Type B pancreatic cell (in vitro differentiated cells): ENCODE measurements at places on chromosomes 2 and 18.

- DNase-seq = no peak
These were observed 161.1 kb downstream of the ESCO1 start for GRCh38 chr18:21439431-21439846.

DNA sequence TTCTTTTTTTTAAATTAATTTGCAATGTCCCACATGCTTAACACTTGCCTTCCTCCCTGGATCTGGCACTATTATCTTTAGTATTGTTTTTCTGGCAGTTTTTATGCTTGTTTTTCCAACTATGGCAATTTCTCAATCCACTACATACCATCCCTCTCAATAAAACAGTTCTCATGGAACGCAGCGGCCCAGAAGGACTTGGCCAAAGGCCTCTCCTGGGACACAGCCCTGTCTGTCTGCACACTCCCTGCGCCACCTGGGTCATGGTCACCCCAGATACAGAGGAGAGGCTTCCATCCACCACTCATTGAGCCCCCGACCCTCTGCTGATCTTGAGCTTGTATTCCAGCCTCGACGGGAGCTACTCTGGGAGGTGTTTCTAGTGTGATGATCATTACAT is 91.2 kb downstream of the TWIST2 start:
- peak; percentile 31 for DNase-seq

DNA sequence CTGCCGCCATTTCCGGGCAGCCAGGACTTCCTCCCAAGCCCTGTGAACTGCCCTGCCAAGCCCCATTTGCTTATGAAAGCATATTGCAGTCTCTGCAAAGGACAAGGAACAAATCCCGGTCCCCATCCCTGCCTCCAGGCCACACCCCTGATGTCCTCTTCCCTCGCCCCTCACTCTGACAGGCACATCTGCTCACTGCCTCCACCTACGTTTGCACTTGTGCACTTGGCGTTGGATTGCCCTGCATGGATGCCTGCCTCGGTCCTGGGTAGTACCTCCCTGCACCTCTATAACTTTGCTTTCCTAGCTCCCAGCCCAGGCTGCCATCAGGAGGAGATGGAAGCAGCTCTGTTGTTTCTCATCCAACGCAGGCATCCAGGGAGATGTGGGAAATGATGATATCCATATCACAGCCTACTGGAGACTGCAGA is 19.6 kb upstream of the RPL31 start:
- no peak for DNase-seq

DNA sequence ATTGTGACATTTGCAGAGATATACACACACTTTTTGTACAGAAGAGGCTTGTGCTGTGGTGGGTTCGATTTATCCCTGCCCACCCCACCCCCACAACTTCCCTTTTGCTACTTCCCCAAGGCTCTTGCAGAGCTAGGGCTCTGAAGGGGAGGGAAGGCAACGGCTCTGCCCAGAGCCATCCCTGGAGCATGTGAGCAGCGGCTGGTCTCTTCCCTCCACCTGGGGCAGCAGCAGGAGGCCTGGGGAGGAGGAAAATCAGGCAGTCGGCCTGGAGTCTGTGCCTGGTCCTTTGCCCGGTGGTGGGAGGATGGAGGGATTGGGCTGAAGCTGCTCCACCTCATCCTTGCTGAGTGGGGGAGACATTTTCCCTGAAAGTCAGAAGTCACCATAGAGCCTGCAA is 40.0 kb downstream of the STEAP3 start:
- no peak for DNase-seq

DNA sequence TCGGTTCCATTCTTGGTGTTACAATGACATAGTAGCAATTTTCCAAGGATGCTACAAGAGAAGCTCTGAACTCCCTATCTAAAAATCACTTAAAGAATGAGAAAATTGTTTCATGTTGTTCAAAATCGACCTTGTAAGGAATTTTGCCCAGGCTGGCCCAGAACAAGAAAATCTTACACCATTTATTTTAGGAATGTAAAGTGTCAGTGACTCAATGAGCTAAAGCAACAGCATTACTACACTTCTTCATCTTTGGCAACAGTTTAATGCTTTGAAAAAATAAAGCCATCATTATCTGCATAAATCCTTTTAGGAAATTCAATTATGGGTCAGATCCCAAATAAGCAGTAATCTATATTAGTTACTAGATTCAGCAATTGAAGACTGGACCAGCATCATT is 38.6 kb downstream of the SLC25A12 start:
- no peak for DNase-seq

DNA sequence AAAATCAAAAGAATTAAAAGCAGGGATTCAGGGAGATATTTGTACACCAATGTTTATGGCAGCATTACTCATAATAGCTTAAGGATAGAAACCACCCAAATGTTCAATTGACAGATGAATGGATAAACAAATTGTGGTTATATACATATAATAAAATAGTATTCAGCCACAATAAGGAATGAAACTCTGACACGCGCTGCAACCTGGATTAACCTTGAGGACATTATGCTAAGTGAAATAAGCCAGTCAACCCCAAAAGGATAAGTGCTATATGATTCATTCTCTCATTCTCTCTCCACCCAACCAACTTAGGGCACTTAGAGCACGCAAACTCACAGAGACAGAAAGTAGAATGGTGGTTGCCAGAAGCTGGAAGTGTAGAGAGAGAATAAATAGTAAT is 216.8 kb upstream of the SLC14A2 start:
- DNase-seq = no peak

- no peak for DNase-seq
These were observed 28.9 kb downstream of the RPL31 start for GRCh38 chr2:101030866-101031554.

GRCh38 chr2:239790721-239791120 is 234.4 kb downstream of the NDUFA10 start:
- DNase-seq = peak; percentile 55

DNA sequence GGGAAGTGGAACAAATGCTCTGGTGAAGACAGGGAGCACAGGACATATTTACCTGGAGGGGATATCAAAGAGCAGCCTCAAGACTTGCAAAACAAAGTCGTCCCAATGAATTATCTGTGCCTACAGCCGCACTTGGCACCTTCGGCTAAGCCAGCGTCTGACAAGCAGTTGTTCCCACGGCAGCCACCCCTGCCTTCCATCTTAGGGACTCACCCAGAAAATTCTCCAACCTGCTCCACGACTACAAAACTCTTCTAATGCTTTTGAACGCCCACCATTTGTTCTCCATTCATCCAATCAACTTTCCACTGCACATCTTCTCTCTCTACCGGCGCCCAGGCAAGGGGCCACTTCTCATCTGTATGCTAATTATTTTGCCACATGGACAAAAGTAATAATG is 7.0 kb downstream of the MYT1L start:
- no peak for DNase-seq

- DNase-seq = no peak
These were observed 218.1 kb upstream of the CHAC2 start for GRCh38 chr2:53549497-53549896.

- DNase-seq = no peak
These were observed 22.0 kb downstream of the NPPC start for GRCh38 chr2:231904161-231904611.

DNA sequence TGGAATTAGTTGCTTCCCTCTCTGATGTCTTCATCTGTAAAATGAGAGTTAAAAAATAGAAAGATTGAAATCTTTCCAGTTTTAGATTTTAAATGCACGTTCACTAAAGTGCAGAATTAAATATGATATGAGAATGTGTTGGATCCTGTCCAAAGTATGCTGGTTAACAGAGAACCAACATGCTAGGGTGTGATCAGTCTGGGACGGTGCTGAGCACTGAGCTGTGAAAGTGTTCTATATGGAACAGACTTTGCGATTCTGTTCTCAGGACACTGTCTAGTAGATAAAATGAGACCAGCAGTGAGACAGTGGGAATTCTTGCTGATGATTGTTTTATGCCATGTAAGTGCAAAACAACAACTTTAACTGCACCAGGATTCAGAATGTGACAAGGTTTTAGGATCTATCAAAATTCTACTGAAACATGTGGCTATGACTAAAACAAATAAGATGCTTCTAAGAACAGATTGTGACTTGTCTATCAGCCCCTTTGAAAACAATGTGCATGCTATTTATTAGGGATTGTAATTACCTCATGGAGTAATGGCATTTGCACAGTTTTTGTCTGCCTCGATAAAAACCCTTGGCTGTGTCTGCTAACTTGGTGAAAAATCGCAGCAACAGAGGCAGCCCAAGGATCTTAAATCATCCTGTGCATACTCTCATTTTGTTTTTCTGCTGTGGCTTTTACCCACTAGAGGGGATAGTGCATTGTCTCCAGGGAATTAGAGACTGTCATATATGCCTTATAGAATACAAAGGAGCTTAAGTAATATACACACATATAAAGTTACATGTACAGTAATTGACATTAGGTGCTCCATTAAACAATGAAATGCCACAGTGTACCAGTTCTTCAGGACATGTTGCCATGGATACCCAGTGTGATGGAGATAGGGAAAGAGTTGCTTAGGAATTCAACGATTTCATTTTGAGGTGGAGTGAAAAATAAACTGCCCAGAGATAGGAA is 55.1 kb downstream of the MAP3K20 start:
- DNase-seq = no peak

GRCh38 chr2:129056309-129056958 is 737.8 kb upstream of the HS6ST1 start:
- DNase-seq = no peak

DNA sequence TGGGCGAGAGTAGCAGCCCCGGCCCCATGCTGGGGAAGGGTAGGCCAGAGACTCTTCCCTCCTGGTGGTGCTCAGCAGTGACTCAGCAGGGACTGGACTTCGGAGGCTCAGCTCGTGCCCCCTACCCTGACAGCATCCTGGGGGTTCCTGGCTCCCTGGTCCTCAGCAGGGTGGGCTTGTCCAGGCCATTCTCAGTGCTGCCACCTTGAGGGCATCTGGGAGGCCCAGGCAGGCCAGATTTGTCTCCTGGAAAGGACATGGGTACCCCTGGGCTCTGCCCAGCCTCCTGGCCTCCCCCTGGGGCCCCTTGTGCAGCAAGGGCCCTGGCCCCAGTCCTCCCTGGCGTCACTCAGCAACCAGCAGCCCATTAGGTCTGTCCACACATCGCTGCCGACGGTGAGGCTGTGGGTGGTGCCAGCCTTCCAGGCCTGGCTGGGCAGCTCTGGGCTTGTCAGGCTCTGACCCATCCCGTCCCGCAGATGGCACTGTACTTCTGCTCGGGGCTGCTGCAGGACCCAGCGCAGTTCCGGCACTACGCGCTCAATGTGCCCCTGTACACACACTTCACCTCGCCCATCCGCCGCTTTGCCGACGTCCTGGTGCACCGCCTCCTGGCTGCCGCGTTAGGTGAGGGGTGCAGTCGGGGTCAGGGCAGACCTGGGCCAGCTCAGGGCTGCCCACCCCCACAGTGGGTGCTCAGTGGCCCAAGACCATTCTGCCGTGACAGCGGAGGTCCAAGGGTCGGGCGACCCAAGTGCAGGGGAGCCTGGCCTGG is 45.0 kb upstream of the ALPP start:
- no peak for DNase-seq

DNA sequence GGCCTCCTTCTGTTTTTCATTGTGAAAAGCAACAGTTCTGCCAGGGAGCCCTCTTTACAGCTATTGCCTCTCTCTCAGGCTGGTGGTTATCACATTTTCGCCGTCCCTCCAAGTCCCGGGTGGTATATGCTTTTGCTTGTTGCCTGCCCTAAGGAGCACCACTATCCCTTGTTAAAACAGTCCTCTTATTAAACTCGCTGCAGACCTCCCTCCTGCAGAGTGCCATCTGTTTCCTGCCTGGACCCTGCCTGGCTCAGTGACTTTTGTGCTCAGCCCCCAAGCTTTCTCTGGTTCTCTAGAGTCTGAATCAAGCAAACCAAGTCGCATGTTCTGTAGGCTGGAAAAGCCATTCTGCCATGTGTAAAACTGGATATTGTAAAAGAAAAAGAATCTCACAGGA is 72.1 kb upstream of the FHL2 start:
- no peak for DNase-seq

- DNase-seq = no peak
These were observed 129.3 kb downstream of the ZNF521 start for GRCh38 chr18:25222648-25223047.

- DNase-seq = no peak
These were observed 17.9 kb upstream of the AGXT start for GRCh38 chr2:240850756-240851077.

DNA sequence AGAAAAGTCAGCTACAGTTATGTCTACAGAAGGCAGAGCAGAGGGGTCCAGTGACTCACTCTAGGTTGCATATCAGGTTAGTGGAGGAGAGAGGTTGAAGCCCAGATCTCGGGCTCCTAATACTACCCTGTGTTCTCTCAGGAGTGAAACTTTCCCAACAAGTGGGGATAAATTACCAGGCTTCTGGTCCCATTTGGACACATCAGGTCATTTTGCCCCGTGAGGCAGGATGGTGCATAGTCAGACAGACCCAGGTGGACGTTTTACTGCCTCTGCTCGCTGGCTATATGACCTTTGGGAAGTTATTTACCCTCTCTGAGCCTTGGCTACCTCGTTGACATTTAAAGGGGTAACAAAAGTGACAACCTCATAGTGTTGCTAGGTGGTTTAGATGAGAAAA is 128.0 kb upstream of the REV1 start:
- no peak for DNase-seq

- DNase-seq = no peak
These were observed 94.8 kb upstream of the ZNF236 start for GRCh38 chr18:76727589-76727988.

GRCh38 chr2:710867-711665 is 33.9 kb upstream of the TMEM18 start:
- no peak for DNase-seq

- no peak for DNase-seq
These were observed 809.9 kb downstream of the TSN start for GRCh38 chr2:122565364-122565763.
